ENCODE measurements at places on chromosomes 1 and 21.
A peak's percentile ranks its signal among the peaks of the same experiment; 100 is the strongest.

- DNase-seq = peak; percentile 51
Measured at GRCh38 chr1:155218854-155219591, 10.5 kb downstream of the MTX1 start.

GRCh38 chr1:29123887-29124365 is at the start of gene TMEM200B:
Gene TMEM200B (minus strand): TSS chr1:29123903. CDS start chr1:29121828, 2,075 bp downstream.
- no peak for DNase-seq

DNA sequence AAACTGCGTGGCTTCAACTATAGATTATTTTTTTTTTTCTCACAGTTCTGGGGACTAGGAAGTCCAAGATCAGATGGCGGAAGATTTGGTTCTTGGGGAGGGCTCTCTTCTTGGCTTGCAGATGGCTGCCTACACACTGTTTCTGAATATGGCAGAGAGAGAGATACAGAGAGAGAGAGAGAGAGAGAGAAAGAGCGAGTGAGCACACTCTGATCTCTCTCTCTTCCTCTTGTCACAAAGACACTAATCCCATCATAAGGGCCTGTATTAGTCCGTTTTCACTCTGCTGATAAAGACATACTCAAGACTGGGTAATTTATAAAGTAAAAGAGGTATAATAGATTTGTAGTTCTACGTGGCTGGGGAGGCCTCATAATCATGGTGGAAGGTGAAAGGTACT is 79.5 kb downstream of the IGSF21 start:
- DNase-seq = no peak

DNA sequence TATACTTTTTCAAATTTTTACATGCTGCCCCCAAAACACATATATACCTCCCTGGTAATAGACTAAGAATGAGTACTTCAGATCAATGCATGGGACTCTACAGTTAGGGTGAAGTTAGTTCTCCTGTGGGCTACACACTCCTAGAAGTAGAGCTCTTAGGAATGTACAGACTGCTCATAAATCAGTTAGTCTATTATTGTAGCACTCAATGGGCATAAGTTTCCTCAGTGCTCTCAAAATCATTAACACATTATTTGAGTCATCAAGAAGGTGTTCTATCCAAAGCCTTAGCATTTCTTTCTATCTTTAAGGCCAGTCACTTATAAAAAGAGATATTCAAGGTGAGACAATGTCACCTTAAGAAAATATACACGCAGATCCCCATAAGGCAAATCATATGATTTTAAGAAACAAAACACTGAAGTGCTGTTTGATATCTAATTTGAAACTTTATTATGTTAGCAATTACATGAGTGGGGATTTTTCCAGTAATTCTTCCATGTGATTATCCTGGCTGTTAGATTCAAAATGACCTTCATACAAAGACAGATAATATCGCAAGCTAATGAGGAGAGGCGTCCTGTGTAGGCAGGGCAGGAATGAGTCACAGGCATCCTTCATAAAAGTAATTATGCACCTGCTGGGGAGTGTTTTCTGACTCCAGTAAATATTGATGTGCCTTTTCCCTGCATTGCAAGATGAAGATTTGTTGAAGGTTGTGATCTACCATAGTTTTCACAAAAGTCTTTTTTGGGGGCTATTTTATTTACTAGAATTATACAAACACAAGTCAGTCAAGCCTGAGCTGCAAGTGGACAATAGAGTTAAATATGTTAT is 167.2 kb upstream of the ATP1B1 start:
- DNase-seq = no peak

DNA sequence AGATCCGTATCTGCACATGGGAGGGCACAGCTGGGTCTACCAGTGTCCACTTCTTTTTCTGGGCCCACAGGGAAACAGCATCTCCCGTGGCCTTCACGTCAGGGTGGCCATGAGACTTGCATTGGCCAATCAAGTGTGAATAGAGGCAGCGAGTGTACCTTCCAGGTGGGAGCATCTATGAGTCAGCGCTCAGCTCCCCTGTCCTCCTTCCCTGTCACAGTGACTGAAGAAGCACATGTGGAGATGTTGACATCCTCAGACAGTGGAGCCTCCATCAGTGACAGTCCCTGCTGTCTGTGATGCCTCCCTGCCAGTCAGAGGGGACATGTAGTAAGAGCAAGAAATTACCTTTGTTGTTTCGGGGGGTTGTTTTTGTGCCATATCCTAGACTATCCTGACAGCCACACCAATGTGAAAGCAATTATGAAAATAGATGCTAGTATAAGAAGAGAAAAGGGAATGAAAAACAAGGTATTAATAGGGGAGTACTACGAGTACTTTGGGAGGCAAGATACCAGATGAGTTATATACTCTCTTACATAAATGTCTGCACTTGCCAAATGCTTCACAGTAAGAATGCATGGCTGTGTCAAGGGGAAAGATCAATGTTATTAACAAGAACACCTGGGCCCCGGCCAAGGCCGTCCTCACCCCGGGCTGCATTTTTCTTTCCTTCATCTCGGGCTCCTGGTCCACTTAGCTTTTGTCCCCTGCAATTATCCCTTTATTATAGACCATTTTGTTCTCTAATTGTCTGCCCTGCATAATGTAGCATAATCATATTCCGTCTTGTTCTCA is 86.0 kb downstream of the MATN1 start:
- DNase-seq = no peak

DNA sequence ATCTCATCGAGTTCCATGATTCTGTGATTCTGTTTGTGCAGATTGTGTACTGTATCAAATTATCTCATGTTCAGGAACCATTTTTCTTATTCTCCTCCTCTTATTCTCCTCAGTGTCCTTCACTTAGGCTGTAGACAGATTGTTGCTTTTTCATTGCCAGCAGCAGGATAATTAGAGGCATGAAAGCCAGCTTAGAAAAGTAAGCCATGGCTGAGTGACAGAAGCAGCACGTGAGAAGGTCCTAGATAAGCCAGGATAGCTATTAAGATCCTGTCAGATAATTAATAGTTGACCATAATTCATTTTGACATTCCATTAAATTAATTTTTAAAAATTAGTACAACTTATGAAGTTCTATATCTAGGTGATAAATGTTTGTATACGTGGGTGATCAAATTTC is 60.8 kb upstream of the PRKACB start:
- no peak for DNase-seq

DNA sequence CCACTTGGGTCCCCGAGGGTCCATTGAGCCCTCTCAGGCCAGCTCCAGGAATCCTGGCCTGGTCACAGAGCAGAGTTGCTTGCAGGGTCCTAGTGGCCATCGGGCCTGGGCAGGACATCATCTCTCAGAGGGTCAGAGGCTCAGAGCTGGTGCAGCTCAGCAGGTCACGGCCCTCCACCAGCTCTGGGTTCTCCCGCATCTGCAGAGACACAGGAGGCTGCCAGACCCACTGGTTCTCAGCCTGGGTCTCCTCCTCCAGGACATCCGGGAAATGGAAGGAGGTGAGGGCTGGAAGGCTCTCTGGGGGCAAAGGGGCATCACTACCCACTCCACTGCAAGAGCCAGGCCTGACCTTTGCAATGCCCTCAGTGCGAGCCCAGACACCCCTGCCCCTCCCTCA is 6.5 kb downstream of the TMEM54 start:
- no peak for DNase-seq

- no peak for DNase-seq
Measured at GRCh38 chr1:13813398-13814012, 113.5 kb downstream of the PRDM2 start.

Measured in transverse colon (tissue), 4 donors.